T-helper 2 cell (primary cell): ENCODE measurements at places on chromosomes 1 and 21.

DNA sequence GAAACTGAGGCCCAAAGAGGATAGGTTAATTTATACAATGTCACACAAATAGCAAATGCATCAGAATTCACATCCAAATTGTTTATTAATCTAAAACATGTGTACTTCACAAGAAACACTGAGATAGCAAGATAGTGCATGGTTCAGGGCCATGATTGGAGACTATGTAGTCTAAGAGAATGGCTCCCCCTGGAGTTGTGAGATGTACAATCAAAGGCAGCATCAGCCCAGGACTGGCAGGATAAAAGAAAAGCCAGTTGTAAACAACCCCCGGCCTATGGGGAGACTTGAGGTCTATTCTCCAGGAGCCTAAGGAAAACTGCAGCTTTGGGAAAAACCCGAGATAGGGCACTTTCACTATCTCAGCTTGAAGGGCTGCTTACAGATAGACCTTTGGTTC lies 511.0 kb downstream of the OMA1 start:
- no peak for DNase-seq

GRCh38 chr1:69993810-69994209 lies 211.6 kb downstream of the LRRC40 start:
- no peak for DNase-seq

GRCh38 chr1:93969371-93969770 lies 60.1 kb upstream of the GCLM start:
- DNase-seq, result no peak

GRCh38 chr21:31837618-31838390 lies 35.0 kb upstream of the HUNK start:
- no peak for DNase-seq

DNA sequence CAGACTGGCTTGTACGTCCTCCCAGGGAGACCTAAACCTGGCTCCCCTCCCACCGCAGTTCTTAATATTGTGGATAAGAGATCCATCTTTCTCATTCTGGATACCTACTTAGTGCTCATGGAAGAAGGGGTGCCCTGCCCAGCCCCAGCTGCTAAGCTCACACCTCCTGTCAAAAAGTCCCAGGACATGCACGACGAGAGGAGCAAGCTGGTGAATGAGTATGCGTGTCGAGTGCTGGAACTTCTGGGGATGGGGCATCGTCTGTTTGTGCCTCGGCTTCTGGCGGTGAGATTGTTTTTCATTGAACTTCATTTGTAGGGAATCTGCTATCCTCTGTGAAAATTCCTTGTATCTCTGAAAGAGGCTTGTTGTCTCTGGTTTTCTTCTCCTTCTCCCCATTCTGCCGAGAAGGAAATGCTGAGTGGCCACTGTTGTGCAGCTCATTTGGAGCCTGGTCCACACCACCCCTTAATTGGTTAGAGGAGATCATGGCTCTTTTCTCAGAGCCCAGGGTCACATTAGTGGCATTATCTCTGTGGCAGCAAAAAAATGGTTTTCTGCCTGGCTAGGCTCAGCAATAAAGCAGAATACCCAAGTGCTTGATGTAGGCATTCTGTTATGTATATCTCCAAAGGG lies 199.4 kb upstream of the CACYBP start:
- no peak for DNase-seq

- no peak for DNase-seq
These were observed 229.3 kb downstream of the CAMTA1 start for GRCh38 chr1:7014640-7014930.

GRCh38 chr21:18522181-18522972 lies 118.8 kb upstream of the TMPRSS15 start:
- DNase-seq, result no peak

DNA sequence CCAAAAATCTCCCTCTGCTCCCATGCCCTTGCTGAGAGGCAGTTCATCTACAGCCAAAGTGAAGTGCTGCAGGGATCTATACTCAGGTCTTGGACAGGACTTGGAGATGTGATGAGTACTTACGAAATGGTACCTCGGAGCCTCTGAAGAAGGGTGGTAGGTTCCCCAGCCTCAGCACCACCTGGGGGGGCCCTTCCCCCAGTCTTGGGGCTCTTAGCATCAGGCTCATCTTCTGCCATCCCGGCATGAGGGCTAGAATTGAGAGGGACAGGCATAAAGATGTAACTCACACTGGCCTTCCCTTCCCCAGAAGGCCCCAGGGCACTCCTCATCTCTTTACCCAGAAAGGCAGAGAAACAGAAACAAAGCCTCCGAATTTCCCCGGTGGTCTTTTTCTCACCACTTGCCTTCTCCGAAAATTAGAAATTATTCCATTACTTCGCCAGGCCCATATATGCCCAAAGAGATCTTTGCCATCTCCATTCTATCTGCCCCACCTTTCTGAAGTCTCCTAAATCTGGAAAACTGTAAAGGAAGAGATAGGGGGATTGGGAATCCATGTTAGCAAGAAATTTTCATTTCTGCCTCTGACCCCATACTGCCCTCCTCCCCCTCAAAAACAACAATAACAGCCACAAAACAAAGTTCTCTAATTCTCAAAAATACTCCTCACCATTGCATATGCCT lies 827 bp downstream of the RFX5 start:
- DNase-seq, result peak; percentile 36

DNA sequence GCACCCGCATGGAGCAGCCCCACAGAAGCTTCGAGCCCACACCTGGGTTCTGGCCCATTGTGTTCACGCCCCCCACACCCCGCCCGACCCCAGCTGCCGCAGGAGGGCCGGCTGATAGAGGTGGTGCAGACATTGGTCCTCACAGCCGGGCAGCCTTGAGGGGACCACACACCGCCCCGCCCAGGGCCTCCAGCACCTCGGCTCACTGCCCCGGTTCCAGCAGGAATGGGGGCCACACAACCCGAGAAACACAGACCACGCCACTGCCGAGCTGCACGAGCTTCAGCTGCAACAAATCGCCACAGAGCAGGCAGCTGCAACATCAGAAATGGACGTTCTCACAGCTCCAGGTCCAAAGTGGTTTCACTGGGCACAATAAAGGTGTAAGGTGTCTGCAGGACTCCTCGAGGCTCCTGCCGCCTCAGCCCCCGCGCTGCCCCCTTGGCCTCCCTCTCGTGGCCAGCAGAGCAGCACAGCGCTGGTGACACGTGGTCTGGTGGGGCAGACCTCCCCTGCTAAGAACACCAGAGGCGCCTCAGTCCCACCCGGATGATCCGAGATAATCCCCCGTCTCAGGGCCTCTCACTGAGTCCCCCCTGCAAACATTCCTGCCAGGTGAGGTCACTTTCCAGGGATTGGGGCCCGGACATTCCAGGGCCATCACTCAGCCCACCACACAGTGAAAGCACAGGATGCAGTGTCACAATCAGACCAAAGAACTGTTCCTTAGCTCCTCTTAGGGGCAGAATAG lies 62.3 kb upstream of the ADARB1 start:
- no peak for DNase-seq
